CD4-positive, alpha-beta T cell treated with Interleukin-1 beta for 1 hour (primary cell): ENCODE measurements at places on chromosomes 16 and 17.

- DNase-seq = no peak
These were observed 1029.6 kb downstream of the CDH11 start for GRCh38 chr16:64092271-64092670.

- DNase-seq = no peak
These were observed 28.8 kb upstream of the TANGO6 start for GRCh38 chr16:68814516-68814915.

DNA sequence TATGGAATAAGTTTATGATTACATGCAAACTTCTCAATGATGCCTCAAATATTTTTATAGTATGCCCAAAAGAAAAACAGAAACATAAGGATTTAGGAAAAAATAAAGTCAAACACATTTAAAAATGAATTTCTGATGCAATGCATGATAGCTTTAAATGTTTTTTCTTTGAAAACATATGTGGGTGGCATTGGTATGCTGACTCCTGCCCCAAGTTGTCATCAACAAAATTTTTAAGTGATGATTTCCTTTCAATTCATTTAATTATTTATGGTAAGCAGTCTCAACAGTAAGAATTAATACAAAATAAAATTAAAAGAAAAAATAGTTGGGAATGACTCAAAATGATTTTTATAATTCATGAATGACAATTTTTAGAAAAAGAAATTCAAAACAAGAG lies 104.9 kb downstream of the CEP112 start:
- no peak for DNase-seq

DNA sequence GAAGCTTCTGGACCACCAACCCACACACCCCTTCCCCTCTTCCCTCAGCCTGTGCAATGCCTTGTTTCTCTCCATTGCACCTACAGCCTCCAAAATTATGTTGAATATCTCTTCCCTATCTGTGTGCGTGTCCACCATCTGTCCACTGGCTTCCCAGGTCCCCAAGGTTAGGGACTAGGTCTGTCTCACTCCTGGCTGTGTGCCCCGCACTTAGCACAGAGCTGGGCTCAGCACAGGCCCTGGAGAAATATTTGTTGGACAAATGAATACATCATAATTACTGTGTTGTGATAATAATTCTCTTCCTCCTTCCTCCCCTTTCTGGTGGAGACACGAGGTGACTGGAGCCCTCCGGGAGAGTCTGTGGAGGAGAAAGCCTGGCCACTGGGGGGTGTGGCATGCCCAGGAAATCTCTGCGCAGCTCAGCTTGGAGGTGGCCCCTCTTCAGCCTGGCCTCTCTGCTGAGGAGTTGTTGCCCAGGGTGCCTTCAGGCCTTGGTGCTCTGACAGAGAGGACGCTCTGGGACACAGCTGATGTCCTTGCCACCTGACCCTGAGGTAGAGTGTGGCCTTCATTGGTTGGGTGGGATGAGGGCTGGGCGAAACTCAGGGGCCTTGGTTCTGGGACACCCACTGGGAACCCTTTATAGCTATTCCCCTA lies 3.3 kb upstream of the BRD7 start:
- DNase-seq = no peak

- DNase-seq = no peak
These were observed 6.7 kb downstream of the HS3ST3B1 start for GRCh38 chr17:14307560-14308024.

DNA sequence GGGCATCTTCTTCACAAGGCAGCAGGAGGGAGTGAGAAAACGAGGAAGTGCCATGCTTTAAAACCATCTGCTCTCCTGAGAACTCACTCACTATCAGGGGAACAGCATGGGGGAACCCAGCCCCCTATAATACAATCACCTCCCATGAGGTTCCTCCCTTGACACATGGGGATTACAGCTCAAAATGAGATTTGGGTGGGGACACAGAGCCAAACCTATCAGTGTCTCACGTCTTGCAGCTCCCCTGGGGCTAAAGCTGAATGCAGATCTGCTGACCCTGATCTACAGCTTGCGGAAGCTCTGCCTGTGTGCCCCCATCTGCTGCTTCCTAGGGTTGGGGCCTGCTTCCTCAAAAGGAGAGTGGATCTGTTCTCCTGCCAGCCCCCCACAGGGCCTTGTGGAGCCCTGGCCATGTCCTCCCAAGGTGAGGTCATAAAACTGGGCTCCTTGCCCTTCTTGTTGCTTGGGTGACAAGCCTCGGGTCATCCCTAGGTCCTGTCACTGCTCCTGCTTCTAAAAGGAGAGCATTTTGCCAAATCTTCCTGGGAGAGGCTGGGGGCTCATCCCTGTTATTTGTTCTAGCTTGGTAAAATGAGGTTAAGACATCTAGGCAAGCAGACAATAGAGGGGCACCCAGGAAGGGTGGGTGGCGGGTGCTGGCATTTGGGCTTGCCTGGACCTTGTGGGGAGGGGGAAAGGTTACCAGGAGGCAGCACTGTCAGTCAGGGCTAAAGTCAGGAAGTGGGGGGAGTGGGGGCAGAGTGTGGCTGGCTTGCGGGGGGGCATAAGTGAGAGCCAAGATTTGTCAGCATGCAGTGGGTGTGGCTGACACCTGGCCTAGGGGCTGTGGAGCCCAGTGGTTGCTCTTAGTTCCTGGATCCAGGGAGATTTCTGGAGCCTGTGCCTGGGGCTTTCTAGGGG lies 16.0 kb downstream of the KRT33A start:
- no peak for DNase-seq

GRCh38 chr17:75878174-75878998 lies at the start of gene TRIM47:
TSS of gene TRIM47 (minus strand) at chr17:75878581. CDS start at chr17:75878548, 33 bp downstream.
- no peak for DNase-seq

- peak; percentile 69 for DNase-seq
These were observed 30.6 kb downstream of the CDRT15 start for GRCh38 chr17:14205992-14206461.

- no peak for DNase-seq
These were observed 3.6 kb downstream of the ZNF423 start for GRCh38 chr16:49852279-49852678.

DNA sequence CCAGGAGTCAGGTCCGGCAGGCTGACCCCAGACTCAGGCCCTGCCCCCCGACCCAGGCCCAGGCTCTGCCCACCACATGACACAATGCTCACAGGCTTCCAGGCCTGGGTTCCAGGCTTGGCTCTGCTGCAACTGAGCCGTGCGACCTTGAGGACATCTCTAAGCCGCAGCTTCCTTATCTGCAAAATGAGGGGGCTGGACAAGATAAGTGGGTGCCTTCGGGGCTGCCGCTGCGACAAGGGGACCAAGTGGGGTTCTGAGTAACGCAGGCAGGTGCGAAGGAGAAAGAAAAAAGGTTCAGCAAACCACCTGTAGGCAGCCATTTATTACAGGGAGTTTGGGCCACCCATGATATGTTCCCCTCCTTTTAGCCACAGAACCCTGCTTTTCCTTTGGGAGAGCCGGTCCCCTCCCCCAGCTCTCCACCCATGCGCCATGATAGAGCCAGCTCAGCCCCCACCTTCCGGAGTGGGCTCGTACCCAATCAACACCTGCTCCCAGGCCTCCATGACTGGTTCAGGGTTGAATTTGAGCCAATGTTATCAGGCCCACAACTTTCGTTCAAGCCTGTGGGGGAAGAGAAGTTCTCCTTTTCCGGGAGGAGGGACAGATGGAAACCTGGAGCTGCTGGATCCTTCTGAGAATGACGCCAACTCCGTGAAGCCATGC lies 38.2 kb downstream of the RTN4RL1 start:
- no peak for DNase-seq

- DNase-seq = no peak
These were observed 3.8 kb downstream of the FUS start for GRCh38 chr16:31183432-31184428.

GRCh38 chr17:78998311-78999055 lies 11.1 kb downstream of the CANT1 start:
- DNase-seq = no peak

- no peak for DNase-seq
These were observed 11.0 kb downstream of the SNN start for GRCh38 chr16:11679250-11679649.

DNA sequence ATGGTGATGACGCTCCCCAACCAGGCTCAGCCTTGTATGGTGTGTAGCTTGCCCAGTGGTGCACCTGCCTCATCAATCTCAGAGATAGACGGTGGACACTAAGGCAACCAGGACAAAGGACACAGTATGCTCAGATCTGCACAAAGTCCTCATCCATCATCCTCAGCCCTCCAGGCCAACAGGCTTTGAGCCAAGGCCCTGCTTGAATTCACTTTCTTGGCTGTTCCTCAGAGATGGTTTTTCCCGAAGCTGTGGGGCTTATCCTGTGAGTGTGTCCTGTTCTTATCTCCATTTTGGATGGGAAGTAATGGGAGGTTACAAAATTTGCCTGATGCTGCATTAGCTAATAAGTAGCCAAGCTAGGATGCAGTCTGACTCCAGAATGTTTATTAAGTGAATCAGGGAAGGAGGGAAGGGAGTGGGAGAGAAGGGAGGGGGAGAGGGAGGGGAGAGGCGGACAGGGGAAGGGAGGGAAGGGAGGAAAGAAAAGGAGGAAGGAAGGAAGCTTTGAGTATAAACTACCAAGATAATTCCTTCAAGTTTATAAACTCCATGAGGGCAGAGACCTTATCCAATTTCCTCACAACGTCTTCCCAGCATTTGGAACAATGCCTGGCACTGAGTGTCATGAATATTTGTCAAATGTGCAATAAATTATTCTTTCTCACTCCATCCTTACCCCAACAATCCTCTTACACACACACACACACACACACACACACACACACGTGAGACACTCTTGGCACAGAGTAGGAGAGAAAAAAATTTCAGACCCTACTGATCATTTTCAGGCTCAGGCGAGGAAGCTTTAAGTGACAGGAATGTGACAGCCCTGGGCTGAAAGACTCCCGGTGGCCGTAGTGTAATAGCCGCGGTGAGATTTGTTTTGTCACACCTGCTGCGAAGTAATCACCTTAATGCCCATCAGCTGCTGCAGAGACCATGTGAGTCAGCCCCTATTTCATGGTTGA lies 84.3 kb downstream of the BMERB1 start:
- DNase-seq = no peak

DNA sequence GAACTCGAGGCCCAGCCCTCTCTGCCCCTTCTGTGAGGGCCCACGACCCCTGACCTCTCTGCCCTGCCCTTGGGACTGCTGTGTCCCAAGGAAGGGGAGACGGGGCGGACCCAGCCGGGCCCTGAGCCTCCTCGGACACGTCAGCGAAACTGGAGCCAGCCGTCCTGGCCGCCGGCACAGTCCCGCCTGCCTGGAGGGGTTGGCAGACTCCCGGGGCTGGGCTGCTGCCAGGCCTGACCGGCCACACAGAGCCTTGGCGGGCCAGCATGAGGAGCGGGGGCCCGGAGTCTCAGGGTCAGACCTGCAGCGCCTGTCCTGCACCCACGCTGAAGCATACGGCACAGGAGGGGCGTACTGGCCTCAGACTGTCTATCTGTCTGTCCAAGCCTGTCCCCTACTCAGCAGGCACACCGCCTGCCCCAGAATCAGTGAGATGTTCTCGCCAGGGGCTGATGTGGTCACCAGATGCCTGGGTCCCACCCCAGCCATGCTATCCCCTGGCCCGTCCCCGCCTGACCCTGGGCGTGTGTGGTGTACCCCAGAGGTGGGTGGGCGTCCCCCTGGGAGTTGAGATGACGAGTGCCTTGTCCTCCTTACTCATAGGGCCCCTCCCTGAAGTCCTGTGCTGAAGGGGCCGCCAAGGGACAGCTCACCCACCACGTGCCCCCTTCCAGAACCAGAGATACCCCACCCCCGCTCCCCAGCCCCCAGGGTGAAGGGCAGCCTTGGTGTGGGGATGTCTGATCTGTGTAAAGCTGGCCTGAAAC lies 4.7 kb downstream of the VASN start:
- no peak for DNase-seq

GRCh38 chr16:30669026-30669902 lies 11.0 kb downstream of the FBRS start:
- no peak for DNase-seq

- no peak for DNase-seq
These were observed 36.9 kb downstream of the ERN1 start for GRCh38 chr17:64092952-64093451.

DNA sequence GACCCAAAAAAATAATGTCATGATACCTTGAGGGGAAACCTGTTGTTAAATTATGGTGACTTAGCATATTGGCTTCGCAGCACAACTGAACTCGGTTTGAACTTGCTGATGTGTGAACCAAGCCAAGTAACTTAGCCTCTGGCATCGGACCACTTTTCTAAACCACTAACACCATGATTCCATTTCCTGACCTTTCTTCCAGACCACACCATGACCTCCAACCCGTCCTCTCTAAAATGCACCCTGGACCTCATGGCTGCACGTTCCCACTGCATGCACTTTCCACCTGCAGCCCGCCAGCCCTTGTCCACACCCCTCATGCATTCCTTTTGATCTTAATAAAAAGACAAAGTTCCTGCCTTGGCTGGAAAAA lies 29.3 kb downstream of the DYNLRB2 start:
- no peak for DNase-seq

DNA sequence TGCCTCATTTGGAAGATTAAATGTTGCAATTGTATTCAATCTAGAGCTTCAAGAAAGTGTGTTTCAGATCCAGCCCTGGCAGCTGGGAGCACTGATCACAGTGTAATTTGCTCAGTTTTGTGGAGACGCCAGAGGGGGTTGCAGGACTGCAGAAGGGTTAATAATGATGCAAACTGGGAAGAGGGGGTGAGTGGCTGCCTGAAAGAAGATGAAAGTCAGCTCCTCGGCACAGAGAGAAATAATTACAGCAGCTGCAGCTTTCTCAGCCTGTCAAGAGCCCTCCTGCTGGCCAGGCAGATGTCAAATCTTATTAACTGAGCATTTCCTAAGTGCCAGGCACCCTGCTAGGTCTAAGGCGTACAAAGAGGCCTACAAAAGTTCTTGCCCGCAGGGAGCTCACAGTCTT lies 97.7 kb downstream of the ZNF18 start:
- DNase-seq = no peak

DNA sequence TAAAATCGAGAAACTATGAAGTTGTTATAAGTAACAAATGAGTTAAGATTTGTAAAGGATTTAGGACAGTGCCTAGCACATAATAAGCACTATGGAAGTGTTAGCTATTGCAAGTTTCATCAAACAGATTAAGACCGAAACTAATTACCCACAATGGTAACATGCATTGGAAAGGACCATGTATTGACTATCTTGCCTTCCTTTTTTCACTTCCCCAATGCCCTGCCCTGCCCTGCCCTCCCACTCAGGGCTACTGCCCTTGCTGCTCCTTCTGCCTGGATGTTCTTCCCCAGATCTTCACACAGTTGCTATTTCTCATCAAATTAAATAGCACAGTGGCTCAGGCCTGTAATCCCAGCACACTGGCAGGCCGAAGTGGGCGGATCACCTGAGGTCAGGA lies 202.1 kb upstream of the PSMD7 start:
- DNase-seq = no peak

DNA sequence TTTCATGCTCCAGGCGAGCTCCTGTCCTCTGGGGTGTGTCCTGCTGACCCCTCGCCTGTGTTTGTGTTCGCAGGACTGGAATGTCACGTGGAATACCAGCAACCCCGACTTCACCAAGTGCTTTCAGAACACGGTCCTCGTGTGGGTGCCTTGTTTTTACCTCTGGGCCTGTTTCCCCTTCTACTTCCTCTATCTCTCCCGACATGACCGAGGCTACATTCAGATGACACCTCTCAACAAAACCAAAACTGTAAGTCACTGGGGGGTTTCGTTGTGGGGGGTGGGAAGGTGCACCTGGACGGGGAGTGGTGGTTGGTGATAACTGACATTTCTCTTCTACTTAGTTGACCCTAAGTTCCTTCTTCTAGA lies 58.3 kb downstream of the ABCC1 start:
- DNase-seq = peak; percentile 52
